ENCODE measurements at places on chromosomes 7 and 10.

GRCh38 chr7:2760098-2760889, 72.3 kb downstream of the AMZ1 start:
- no peak for DNase-seq

GRCh38 chr7:131924857-131925256, 368.4 kb upstream of the PODXL start:
- DNase-seq: no peak

DNA sequence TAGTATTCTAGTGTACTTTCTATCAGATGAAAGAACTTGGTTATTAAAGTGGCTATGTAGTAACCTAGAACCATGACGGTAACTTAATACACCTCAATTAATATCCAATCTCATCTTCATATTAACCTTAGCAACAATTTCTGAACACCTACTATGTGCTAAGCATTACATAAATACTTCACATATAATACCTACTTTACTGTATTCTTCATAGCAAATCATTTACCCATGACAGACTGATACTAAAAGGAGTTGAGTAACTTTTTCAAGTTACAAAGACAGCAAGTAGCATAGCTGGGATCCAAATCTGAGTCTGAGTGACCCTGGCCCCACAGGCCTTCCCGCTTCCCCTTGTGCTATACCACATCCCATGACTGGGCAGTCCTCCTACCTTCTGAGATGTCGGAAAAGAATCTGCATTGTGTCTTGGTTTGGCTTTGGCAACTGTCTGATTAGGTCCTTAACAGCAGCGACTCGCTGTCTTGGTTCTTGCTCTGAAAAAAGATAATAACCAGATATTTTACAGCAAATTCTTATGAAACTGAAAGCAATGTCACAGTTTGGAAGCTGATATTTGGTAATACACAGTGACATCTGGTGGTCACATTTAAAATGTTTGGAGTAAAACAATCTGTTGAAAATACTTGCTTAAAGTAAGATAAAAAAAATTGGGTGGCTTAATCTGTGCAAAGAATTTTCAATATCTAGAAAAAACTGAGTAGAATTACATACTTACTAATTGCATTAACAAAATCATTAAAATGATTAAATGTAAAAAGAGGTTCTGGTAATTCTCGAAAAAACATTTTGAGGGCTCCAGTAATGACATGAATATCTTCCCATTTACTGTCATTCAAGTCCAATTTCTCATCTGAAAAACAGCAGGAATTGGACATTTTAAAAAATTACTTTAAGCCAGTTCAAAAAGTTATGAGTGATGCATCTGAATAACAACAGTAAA, 120.1 kb downstream of the ARHGAP12 start:
- no peak for DNase-seq

- DNase-seq: no peak
These were observed 175.8 kb downstream of the TNS3 start for GRCh38 chr7:47405921-47406800.

GRCh38 chr10:6647811-6648526, 67.9 kb upstream of the PRKCQ start:
- peak; percentile 78 for DNase-seq

DNA sequence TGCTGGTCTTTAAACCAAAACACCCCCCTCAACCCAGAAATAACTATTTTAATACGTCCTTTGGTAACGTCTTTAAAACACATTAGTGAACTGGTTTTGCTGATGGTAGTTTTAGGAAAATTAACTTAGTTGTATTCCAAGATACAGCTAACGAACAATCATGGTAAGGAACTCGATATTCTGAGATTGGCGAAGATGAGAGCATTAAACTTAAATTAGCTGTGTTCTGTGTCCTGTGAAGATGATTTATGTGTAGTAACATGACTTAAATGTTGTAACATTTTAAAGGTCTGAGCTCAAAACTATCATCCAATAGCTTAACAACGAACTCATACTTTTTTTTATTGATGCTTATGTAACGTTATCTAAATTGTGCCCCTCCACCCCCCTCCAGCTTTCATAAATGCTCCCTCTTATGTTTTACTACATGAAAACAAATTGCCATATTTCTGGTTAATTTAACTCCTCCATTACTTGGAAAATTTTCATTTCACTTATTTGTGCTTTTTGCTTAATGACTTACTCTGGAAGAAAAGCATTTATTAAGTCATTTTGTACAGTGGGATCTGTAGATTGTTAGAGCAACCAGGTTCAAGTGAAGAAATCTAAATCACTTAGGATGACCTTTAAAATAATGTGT, 1.7 kb downstream of the SDK1 start:
- no peak for DNase-seq

- no peak for DNase-seq
These were observed 615 bp upstream of the CNTNAP2 start for GRCh38 chr7:146115851-146116520.

DNA sequence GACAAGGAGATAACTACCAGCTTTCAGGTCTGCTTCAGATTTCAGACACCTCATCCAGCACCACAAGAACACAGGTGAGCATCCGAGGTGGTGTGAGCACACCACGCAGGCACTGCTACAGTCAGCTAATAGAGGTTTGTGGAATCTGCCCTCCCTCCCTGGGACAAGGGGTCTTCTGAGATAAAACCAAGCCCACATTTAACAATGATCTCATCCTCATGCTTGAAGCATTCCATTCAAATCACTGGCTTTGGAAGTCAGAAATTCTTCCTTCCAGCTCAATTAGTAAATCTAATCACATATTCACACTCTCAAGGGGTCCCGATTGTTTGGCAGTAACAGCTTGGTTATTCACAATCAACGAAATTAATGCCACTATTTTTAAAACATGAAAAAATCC, 331.4 kb downstream of the ELMO1 start:
- no peak for DNase-seq

GRCh38 chr10:119319920-119320258, 112.5 kb downstream of the GRK5 start:
- no peak for DNase-seq

- no peak for DNase-seq
These were observed 120.2 kb upstream of the RAB18 start for GRCh38 chr10:27383595-27384542.

DNA sequence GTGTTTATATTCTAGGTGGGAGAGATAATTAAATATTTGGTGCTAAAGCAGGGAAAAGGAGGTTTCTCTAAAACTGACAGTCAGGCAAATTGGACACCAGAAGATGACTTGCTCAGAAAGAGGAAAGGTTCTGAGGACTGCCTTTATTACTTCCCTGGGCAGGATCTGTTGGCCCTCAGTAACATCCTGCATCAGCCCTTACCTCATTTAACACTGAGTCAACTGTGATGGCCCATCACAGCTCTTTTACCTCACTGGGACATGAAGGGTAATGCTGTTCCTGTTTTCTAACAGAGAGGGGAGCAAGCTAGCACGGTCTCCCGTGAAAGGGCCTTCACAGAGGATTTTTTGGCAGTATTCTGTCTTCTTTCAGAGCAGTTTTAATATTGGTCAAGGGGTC, 12.0 kb downstream of the PPP1R17 start:
- no peak for DNase-seq

- DNase-seq: no peak
These were observed 1.3 kb downstream of the VSIR start for GRCh38 chr10:71771821-71772617.

DNA sequence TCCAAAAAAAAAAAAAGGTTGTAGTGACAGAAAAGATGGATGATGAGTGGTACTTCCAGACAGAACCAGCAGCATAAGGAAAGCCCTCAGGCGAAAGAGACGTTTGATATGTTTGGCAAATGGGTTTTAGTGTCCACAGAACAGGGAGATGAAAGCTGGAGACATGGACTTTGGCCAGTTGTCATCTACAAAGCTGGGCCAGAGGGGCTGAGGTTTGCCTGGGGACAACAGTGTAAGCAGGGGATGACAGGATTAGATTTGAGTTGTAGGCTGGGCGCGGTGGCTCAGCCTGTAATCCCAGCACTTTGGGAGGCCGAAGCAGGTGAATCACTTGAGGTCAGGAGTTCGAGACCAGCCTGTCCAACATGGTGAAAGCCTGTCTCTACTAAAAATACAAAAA, 47.8 kb upstream of the ELN start:
- DNase-seq: no peak

DNA sequence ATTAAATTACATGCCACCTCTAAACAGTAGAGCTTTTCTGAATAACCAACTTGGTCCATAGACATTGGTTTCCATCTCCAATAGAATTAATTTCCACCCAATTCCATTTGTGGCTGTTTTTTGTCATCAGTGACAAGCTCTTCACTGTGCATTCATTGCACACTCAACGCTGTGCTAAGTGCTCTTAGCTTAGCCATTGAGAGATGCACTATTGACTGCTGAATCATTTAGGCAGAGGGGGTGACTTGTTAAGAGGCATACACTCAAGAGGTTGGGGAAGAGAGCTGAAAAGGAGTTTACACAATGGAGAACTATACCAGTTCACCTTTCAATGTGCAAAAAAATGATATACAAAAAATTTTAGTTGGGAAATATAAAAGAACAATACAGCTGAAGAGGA, 31.9 kb upstream of the CBLL1 start:
- no peak for DNase-seq

DNA sequence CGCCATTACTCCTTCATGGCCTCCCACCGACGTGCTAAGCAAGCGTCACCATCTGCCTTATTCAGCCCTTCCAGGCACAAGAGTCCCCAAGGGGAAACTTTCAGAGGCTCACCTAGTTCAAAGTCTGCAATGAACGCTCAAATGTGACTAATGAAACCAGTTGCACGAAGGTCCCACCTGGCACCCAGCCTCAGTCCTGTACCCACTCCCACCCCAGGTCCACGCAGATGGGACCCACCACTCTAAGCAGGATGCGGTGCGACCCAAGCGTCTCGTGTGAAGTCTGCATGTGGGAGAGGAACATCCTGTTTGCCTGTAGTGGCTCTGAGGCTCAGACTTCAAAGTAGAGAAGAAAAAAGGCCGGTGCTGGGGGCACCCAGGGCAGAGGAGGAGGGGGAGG, 40.3 kb downstream of the RGS10 start:
- peak; percentile 92 for DNase-seq

- no peak for DNase-seq
These were observed 11.3 kb upstream of the TSPAN15 start for GRCh38 chr10:69439813-69440506.

- DNase-seq: no peak
These were observed 40.6 kb upstream of the LRRC4 start for GRCh38 chr7:128071801-128072200.

GRCh38 chr7:92242972-92243371, 2.7 kb downstream of the KRIT1 start:
- DNase-seq: no peak

- DNase-seq: no peak
These were observed 198.3 kb downstream of the HDAC9 start for GRCh38 chr7:18693816-18694215.

DNA sequence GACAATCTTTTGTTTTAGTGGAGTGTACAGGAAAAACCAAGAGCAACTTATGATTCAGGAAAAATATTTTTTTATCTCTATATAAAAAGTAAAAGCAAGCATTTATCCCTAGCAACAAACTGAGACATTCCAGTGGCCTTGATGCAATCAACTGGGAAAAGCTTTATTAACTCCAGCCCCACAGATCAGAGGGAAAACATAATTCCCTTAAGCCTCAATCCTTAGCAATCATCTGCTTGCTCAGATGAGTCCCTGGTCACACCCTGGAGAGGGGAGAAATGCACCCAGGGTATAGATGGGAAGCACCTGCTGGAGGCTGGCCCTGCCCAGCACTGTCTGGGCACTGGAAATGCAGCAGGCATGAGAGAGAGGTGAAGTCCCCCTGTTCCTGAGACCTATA, 636.6 kb downstream of the TNS3 start:
- DNase-seq: no peak

DNA sequence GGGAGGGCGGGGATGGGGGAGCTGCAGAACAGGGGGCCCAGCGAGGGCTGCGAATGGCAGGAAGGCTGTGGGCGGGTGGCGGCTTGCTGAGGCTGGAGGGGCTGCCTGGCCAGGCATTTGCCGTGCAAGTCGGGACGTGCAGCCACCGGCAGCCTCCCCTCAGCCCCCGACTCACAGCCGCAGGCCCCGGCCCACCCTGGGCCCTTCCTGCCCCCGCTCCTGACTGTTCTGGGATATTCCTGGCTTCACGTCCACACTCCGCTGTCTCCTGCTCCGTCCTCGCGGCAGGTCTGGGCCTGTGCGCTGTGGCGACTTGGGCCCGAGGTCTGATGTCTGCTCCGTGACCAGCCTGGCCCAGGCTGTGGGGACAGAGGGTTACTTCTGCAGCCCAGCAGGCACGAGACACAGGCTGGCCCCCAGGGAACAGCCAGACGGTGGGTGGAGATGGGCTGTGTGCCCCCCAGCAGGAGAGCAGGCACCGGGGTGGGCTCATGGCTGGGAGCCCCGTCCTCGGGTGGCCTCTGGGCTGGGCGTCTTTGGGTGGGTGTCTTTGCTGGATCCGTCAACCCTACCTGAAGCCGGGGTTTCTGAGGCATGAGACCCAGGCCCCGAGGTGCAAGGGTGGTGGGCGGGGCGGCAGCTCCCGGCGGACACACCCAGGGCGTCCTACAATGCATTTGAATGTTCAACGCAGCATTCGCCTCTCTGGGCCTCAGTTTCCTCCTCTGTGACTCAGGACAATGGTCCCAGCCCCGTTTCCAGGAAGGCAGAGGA, 86.5 kb downstream of the FOXL3 start:
- no peak for DNase-seq

DNA sequence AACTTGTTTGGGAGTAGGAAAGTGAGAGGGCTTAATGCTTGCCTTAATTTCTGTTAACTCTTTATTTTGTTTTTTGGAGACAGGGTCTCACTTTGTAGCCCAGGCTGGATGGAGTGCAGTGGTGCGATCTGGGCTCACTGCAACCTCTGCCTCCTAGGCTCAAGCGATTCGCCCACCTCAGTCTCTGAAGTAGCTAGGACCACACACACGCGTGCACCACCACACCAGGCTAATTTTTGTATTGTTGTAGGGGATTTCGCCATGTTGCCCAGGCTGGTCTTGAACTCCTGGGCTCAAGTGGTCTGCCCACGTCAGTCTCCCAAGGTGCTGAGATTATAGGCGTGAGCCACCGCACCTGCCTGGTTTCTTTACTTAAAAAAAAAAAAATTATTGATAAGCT, 1.9 kb downstream of the PPP2R2D start:
- no peak for DNase-seq

DNA sequence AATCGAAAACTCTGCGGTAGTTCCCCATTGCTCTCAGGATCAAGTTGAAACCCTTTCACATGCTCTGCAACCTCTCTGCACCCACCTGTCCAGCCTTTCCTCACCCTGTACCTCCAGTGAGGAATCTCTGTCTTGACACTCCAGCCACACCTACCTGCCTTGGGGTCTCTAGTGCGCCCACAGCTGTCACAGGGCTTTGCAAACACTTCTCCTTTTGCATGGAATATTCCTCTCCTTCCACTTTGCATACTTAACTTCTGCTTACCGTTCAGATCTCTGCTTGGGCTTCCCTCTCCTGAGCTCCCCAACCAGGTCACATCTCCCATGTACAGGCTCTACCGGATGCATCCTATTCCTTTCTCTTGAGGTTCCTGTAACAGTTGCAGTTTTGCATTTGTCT, 6.6 kb upstream of the ZYX start:
- DNase-seq: no peak

- no peak for DNase-seq
These were observed 15.6 kb downstream of the NACAD start for GRCh38 chr7:45073031-45073785.

GRCh38 chr10:46019569-46020343, 10.7 kb downstream of the NCOA4 start:
- DNase-seq: no peak
